Fibroblast of skin of scalp (primary cell): ENCODE measurements at places on chromosomes 5 and 9.

GRCh38 chr9:91985692-91986091, 35.7 kb upstream of the ROR2 start:
- DNase-seq = no peak

- no peak for DNase-seq
These were observed 67.5 kb downstream of the SPEF2 start for GRCh38 chr5:35685161-35685560.

DNA sequence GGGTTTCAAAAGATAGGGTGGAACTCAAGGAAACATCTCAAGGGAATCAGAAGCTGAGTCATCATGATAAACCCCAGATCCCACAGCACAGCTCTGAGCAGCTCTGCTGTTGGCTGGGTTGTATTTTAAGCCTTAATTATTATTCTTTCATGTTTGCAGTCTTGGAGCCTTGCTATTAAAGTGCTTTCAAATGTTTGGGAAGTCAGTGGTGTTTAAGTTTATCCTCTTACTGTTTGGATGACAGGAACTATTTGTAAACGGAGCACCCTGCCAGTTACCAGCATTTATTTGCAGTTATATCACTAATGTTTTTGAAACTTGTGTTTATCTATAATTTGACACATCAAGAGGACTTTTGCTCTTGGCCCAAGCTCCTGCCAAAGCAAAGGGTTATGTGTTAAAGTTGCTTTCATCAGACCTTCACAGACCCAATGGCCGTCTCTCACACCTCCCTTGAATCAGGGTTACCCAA, 141.1 kb upstream of the SPDL1 start:
- peak; percentile 41 for DNase-seq

DNA sequence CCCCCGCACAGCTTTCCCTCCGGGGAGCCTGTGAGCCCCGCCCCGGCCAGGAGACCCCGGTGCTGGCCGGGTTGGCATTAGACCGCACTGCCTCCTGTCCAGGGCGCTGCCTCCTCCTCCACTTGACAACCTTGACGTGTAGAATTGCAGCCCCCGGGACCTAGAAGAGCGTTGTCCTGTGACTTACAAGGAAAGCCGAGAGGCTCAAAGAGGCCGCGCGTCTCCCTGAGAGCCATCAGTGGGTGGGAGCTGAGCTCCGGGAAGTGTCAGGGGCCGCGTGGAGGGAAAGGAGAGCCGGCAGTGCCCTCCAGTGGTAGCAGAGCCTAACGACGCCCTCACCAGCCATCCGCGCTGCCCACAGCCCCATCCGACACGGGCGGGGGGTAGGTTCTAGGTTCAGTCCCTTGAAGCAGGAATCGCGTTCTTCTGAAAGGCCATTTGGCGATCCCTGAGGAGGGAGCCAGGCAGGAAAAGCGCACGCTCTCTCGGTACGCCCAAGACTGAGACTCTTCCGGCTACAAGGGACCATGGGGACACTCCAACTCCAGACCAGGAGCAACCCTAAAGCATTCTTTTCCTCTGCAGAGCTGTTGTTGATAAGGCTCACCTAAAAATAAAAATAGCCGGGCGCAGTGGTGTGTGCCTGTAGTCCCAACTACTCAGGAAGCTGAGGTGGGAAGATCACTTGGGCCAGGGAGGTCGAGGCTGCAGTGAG, 40.6 kb upstream of the SAP30L start:
- peak; percentile 80 for DNase-seq

GRCh38 chr9:96619124-96619465, 548 bp downstream of the CDC14B start:
- no peak for DNase-seq
